NCI-H526 (cell line): ENCODE measurements at places on chromosomes 7 and 10.

- DNase-seq = no peak
Observed at GRCh38 chr10:128472196-128472595, 346.0 kb upstream of the MKI67 start.

- peak; percentile 15 for DNase-seq
Observed at GRCh38 chr10:117186832-117187615, 10.3 kb upstream of the KCNK18 start.

DNA sequence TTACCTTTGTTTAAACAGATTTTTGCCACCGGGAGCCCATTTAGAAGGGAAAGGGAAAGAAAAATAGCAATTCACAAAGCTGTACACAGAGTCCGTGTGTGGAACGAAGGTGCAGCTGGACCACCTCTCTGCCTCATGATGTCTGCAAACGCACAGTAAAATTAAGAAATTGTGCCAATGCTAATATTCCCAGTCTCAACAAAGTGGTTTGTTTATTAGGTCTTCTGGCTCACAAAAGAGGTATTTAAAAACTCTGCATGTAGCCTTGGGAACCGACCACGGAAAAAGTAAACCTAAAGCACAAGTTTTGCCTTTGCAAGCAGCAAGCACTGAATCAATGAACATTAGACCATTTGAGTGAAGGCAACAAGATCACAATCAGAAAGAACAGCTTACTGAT, 57.7 kb downstream of the CREB3L2 start:
- DNase-seq = no peak

- DNase-seq = no peak
Observed at GRCh38 chr7:30684351-30684750, 2.1 kb upstream of the CRHR2 start.

GRCh38 chr7:68813551-68814080, 784.7 kb upstream of the AUTS2 start:
- peak; percentile 72 for DNase-seq

GRCh38 chr7:139775829-139776266, 1.9 kb downstream of the HIPK2 start:
- peak; percentile 87 for DNase-seq

GRCh38 chr10:6114299-6114698, 25.5 kb downstream of the RBM17 start:
- DNase-seq = no peak

DNA sequence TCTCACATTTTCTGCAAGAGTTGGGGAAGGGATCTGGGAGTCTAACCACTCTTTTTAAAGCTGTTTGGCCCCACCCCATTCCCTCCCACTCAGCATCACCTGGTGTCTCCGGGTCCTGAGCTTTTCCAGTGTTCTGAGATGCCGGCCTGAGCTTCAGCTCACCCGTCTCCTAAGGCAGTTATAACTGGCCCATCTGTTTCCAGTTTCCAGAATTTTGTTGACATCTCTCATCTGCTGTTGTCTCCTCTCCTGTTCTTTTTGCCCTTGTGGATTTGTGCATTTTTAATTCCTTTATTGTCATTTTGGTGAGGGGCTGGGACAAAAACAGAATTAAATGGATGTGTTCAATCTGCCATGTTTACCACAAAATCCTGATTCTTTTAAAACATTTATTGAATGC, 160.6 kb downstream of the C10orf105 start:
- DNase-seq = no peak

- peak; percentile 62 for DNase-seq
Observed at GRCh38 chr10:70917226-70917625, 28.9 kb upstream of the PCBD1 start.

- DNase-seq = no peak
Observed at GRCh38 chr10:89062861-89063260, 72.3 kb downstream of the FAS start.

GRCh38 chr10:101061624-101062231, at the start of gene KAZALD1:
TSS of gene KAZALD1 (plus strand) at chr10:101061989. CDS start at chr10:101062593, 604 bp downstream.
- DNase-seq = peak; percentile 75

GRCh38 chr10:62907470-62908212, 91.5 kb upstream of the EGR2 start:
- DNase-seq = peak; percentile 53

GRCh38 chr7:2843711-2844152, 376 bp downstream of the GNA12 start:
- DNase-seq = no peak

GRCh38 chr10:124066126-124066700, 27.2 kb downstream of the CHST15 start:
- DNase-seq = no peak

DNA sequence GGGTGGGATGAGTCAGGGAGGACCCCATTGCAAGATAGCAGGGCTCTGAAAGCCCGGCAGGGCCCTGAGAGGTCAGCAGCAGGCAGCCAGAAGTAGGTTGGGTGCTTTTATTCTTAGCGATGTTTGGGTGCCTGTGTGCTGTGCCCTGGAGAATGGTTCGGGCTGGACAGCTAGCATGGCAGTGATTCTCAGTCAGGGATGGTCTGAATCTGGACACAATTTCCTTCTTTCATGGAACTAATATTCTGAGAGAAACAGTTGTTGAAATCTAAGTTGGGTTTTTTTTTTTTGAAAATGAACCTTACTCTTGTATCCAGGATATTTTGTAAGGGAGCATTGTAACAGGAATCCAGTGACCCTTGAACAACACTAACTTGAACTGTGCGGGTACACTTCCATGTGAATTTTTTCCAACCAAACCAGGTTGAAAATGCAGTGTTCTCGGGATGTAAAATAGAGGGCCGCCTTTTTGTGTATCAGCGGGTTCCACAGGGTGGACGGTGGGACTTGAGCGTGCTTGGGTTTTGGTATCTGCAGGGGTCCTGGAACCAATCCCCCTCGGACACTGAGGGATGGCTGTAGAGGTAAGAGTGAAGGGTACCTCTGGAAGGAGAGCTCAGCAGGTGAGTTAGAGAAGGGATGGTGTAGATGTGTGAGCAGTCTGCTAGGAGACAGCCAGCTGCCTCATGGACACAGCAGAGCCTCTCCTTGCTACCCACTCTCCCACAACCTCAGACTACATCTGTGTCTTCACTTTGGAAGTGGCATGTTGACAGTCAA, 12.5 kb downstream of the CCNY start:
- no peak for DNase-seq

GRCh38 chr7:22083704-22084240, 138.1 kb upstream of the CDCA7L start:
- no peak for DNase-seq

DNA sequence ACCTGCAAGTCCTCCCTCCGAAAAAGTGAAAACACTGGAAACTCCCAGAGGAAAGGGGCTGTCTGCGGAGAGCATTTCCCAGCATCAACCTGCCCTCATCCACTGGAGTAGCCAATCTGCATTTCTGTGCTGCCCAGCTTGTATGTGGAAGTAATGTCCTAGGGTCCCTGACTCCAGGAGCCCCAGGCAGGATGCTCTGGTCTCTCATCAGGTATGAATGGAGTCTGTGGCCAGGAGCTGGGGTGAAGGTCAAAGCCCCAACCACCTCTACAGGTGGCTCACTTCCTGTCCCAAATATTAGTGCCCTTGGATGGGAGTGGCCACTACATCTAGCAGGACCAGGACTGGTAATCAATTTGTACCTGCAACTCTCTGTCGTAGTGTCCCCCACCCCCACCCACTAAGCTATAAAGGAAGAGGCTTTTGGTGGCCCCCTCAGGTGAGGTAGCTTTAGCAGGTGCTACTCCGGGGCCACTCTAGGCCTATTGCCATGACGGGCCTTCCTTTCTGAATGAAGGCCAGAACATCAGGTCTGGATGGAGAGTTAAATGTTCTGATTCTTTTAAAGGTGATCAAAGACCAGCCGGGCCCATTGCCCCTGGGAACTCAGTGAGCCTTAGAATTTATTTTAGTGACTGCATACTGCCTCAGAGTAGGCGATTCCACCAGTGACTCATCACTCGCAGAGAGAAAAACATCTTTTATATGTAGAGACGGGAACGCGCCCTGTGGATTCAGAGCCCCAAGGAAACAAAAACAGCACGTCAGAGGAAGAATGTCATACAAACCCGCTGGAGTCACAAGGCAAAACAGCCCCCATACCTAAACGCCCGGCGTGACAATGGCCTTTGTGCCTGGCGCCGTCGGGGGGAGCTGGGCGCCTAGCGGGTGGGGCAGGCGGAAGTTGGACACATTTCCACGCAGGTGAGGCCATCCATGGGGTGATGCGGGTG, 13.0 kb downstream of the EN2 start:
- peak; percentile 65 for DNase-seq

DNA sequence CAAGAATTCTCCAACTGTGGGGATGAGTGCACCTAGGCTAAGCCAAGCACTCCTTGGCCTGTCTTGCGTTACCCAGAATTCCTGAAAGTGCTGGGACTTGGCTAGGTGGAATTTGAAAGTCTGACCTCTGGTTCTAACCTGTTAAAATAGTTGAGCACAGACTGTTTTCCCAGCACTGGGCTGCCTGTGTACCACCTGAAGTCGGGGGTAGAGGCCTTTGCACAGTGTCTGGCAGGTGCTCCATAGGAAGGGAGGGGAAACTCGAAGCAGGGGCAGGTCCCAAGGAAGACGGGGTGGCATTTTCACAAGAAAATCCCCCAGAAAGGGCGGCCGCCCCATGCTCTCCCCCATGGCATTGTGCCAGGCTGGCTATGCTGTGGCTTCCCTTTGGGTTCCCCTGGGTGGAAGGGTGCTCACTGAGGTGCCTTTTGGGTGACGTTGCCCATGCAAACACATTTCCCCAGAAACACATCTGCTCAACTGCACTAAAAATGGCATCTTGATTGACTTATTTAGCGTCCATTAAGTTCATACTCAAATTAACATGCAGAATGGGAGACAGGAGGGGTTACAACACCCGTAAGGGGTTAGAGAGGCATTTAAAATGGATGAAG, 62.9 kb downstream of the SYPL1 start:
- DNase-seq = no peak

GRCh38 chr10:119619215-119619614, 22.5 kb upstream of the TIAL1 start:
- DNase-seq = no peak

DNA sequence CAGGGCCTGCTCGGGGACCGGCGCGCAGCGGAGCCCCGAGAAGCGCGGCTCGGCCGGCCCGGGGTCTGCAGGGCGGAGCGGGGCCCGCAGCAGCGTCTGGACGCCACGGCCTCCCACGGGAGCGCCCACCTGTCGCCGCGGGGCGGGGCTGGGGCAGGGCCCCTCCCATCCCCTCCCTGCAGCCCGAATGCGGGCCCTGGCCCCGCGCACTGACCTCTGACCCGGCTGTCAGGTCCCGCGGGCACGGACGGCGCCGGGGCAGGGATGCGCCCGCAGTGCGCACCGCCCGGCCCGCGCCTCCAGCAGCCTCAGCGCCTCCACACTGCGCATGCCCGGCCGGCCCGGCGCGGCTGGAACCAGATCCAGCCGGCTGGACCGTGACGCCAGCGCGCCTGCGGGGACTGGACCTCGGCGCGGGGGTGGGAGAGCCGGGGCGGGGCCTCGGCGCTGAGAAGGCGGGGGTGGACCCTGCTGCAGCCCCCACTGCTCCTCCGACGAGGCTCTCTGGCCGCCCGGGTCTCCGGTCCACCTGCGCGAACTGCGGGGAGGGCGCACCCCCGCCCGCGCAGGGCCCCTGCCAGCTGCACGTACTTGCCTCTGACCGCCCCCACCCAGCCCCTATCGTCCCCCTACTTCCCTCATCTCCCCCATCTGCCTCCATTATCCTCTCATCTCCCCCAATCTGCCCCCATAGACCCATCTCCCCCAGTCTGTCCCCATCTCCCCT, 16.1 kb upstream of the GPR146 start:
- DNase-seq = peak; percentile 91

- no peak for DNase-seq
Observed at GRCh38 chr7:22358820-22359697, 2.1 kb upstream of the RAPGEF5 start.

DNA sequence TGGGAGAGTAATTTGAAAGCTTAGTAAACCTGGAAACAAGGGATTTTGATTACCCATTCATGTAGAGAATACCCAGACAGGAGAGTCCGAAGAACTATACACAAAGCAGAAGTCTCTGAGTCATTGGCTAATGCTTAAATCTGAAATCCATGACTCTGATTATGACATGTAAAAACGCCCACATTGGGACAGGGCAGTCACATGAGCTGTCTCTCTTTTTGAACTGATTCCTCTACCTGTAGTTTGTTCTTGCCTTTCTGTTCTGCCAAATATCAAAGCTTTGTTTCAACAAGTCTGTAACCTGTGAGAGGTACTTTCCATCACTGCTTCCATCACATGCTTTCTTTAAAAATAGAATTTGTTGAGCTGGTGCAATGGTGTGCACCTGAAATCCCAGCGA, 4.3 kb upstream of the GPNMB start:
- no peak for DNase-seq

DNA sequence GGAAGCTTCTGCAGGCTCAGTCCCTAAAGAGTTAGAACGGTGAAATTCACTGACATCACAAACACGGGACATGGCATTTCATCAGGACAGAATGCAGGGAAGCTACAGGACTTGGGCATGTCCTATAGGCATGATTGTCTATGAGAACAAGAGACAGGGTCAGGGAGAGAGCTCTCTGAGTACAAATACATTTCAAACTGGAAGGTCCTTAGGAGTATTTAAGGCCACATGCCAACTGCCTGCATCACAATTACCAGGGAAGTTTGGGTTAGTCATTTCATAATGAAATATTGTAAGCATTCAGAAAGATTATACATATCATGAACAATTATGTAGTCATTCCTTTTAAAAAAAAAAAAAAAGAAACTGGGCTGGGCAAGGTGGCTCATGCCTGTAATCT, 71.3 kb downstream of the CREB3L2 start:
- DNase-seq = no peak

GRCh38 chr7:128939075-128939860, 1.5 kb downstream of the IRF5 start:
- DNase-seq = no peak

- no peak for DNase-seq
Observed at GRCh38 chr7:26995666-26996065, 100.1 kb downstream of the HOXA1 start.

DNA sequence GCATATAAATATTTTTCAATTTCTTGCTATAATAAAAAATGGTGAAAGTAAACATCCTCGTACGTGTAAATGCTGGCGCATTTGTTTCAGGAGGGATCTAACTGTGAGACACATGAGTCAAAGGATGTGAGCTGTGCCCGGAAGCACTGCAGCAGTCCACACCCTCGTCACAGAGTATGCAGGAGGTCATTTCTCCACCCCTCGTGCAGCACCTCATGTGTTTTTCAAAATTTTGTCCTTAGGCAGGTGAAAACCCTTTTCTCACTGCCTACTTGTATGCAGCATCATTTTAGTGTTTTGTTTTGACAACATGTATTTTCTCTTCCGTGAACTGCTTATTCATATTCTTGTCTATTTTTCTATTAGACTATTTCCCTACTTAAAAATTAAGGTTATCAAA, 162.7 kb downstream of the AVL9 start:
- DNase-seq = no peak

GRCh38 chr7:138295049-138295637, 164.9 kb upstream of the TRIM24 start:
- no peak for DNase-seq

GRCh38 chr10:71968553-71969474, 4.6 kb downstream of the CHST3 start:
- DNase-seq = peak; percentile 55

- DNase-seq = no peak
Observed at GRCh38 chr10:11242443-11243387, 225.0 kb downstream of the CELF2 start.
